Activated naive CD8-positive, alpha-beta T cell treated with anti-CD3 and anti-CD28 coated beads, Interleukin-2, amount 50 U/mL, for 24 hours (primary cell): ENCODE measurements at places on chromosomes 5 and 9.

DNA sequence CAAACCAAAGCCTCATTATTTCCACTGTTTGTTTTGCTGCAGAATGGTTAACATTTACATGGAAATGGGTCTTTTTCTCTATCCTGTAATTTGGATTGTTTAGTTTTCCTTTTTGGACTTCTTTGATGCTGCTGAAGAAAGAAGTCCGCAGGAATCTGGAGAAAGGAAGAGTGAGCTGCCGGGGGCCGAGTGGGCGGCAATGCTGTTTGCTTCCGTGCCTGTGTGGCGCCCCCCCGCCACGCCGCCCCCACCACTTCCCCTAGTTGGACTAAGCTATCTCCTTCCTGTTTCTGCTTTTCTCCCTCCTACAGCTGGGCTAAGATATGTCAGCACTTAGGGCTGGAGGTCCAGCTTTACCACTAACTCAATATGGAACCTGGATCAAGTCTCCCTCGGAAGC lies 39.7 kb downstream of the ACTL7B start:
- DNase-seq, result no peak

- no peak for DNase-seq
Observed at GRCh38 chr5:177336603-177337494, 14.6 kb downstream of the LMAN2 start.

DNA sequence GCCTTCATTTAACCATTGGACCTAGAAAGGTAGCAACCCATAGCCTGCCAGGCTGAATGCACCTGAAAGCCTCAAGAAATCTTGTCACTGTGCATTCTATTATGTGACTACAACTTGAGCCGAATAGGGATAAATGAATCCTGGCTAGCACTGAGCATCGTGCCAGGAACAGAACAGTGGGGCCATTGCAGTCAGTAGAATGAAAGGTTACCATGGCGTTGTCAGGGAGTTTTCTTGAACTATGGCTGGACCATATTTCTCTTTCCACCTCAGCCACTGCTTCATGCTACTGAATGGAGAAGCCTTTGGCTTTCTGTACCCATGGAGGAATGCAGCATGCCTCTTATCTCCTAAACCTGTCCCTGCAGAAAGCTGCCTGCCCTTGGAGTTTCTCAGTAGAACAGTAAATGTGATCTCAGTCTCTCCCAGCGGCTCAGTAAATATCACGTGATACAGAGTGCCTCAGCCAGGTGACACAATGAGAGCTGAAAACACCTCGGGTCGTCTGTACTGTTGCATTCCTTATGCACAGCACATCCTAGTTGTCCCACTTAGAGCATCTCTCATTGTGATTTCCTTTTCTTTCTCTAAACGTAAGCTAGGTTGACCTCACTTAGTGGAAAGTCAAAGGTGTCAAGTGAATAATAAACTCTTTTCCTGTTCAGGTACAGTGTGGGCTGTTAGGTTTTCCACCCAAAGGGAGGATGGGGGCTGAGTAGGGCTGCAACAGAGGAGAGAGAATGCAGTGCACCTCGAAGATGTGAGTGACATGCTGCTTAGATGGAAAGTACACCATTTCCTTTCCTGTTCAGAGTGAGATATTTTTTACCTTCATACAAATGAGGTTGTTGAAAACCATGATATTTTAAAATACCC lies 115.3 kb downstream of the MACIR start:
- no peak for DNase-seq

DNA sequence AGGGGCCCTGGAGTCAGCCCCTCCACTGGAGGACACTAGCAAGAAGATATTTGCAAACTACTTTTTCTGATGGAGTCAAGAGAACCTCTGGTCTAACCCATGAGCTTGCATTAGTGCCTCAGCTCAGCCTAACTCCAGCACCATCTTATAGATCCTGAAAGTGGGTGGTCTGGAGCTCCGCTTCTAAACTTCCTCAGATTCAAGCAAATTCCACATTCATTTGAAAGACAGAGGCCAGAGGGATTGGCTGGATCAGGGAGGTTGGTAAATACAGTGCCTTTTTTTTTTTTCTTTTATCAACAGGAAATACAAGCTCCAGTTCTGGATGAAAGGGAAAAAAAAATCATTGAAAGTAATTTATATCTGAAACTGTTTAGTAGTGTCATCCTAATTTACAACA lies 99.9 kb downstream of the ENC1 start:
- no peak for DNase-seq

DNA sequence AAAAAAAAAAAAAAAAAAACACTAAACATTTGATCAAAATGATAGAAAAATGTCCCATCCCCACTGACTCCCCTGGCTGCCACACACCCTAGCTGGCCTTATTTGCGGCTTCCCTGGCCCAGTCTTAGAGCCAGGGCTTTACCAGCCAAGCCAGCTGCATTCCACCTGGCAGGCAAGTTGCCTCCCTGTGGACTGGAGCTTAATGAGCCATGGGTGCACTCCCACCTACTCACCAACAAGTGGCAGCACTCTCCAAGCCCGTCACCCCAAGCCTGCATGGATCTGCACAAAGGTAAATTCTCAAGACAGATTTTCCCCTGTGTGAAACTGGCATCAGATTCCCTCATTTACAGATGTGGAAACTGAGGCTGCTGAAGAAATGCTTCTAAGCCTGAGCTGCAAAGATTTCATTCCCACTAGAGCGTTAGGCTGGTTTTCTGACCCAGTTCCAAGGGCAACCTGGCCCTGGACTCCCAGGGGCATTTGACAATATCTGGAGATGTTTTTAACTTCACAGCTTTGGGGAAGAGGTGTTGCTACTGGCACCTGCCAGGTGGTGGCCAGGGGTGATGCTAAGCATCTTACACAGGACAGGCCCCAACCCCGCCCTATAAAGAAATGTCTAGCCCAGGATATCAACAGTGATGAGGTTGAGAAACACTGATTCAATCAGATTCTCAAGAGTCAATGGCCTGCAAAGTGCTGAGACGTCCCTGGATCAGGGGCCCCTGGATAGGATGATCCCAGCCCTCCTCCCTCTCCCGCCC lies 21.9 kb upstream of the VDAC1 start:
- peak; percentile 45 for DNase-seq

GRCh38 chr5:81759632-81760005 lies 8.7 kb upstream of the SSBP2 start:
- no peak for DNase-seq

DNA sequence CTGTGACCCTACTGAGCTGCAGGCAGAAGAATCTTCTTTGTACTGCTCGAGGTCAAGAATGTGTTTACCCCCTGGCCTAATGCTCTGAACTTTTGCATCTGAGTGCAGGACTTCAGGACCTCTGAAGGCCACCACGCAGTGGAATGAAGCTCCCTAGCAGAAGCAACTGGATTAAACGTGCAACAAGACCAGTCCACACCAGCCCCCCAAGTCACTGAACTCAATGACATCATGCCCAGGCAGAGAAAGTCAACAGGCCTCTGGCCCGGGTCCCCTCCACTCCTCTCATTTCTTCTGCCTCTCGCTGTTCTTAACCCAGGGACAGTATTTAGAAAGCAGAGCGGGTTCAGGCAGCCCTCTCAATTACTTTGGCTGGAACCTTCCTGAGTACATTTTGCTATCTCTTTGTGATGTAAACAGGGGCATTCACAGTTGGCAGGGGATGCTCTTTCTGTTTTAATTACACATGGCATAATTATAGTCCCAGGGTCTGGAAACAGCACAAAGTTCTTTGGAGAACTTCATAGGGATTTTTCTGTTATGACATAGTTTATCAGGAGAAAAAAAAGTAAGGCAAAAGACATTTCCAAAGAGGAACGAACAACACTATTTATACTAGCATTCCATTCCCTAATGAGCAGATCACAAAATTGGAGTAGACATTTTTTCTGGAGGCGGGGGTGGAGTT lies 108.2 kb upstream of the SPATA31D4 start:
- DNase-seq, result no peak

DNA sequence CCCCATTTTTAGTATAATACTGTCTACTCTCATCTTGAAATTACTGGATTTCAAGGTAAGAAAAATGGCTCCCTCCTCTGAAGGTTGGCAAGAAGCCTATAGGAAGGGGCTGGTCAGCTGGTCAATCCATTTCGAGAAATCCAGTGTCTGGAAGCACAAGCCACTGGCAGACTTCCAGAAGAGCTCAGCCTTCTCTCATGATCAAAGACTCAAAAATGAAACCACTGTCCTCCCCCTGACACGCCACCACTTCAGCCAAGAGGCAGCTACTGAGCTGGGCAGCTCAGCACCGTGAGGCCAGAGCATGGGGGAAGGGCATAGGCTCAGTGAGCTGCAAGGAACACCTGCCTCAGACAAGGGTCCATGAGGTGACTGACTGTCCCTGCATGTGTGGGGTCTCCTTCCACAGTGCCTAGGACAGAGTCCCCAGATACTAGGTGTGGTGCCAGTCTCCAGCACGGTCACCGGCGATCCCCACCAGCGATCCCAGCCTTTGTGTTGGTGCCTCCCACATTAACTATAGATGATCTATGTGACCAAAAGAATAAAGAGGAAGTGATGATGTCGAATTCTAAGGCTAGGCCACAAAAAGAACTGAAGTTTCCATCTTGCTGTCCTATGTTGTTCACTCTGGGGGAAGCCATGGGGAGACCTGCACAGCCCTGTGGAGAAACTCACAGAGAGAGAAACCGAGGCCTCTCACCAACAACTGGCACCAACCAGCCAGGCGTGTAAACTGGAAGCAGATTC lies 100.1 kb upstream of the LRRTM2 start:
- no peak for DNase-seq

DNA sequence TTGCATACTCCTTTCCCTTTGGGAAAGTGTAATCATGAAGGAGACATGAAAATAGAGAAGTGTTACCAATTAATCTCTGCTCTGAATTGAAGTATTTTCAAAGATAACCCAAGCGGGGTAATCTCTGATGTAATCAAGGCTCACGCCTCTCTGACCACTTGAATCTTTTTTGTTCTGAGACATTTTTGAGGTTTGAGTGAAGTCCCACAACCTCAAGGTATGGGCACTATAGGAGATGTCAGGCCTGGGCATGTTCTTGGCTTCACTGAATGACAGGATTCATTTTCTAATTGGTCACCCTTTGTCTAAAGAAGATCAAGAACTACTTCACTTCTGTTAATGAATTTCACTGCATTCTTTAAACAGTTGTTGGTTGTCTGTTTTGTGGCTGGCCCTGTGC lies 23.7 kb downstream of the ENHO start:
- DNase-seq, result no peak

- DNase-seq, result no peak
Observed at GRCh38 chr9:124611106-124611505, 103.9 kb upstream of the NR5A1 start.

- no peak for DNase-seq
Observed at GRCh38 chr5:80308526-80308925, 11.3 kb upstream of the SPZ1 start.

- no peak for DNase-seq
Observed at GRCh38 chr5:102153003-102153759, 142.9 kb downstream of the SLCO4C1 start.

GRCh38 chr9:85528142-85528541 lies 213.6 kb downstream of the AGTPBP1 start:
- DNase-seq, result no peak

GRCh38 chr5:145068721-145069120 lies 766.4 kb downstream of the PRELID2 start:
- no peak for DNase-seq

- DNase-seq, result no peak
Observed at GRCh38 chr5:135105105-135105484, 71.1 kb upstream of the PITX1 start.

DNA sequence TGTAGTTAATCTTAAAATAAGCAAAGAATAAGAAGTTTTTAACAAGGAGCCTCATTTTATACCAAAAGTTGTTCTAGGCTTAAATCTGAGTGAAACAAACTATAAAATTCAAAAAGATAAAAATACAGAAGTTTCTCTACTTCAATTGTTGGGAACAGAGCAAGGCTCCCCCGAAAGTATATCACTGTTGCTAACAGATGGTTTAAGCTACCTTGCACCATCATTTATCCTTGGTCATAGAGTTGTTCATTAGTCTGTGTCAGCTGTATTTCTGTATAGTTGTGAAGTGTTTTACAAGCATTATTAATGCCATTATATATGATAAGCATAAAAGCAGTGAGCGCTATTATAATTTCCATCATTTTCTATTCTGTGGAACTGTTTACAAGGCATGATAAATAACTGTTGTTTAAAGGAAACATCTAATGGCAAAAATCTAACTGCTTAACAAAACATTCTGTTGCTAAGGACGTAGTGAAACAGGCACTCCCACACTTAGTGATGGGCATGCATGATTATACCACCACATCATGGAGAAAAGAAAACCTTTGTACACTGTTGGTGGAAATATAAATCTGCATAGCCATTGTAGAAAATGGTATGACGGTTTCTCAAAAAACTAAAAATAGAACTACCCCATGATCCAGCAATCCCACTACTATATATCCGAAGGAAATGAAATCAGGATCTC lies 23.3 kb upstream of the ACO1 start:
- DNase-seq, result no peak

DNA sequence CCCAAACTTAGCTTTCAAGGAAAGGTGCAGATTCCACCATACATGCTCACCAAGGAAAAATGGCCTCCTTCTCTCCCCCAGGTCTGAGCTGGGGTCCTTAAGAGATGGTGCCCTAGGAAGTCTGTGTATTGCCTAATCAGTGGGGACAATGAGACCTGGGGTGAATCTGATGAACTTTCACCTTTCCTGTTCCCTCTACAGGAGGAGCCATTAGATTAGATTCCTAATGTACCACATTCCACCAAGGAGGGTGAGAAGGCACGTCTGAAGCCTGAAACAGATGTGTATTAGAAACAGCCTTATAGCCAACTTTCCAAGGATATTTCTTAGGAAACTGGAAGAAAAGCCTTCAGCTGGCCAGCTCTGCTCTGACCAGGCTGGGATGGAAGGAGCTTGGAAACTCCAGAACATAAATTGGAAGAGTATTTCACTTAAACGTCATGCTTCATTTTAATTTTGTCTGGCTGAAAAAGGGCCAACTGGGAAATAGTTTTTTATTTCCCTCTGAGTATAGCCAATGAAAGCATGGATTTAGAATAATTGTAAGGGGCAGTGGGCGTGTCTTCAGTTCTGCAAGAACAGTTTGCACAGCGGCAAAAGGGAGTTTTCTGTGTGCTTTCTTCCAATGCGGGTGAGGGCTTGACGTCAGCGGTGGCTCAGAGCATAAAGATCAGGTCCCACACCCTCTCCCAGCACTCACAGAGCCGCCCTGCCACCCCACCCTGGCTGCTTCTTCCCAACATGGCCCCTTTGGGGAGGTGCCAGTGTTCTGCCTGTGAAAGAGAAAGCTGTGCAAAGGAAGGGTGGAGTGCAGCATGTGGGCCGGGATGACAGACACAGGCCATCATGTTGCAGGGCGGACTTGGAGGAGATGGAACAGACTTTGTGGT lies 210.9 kb downstream of the ESM1 start:
- DNase-seq, result no peak

GRCh38 chr5:136615251-136616119 lies 250.1 kb upstream of the TRPC7 start:
- DNase-seq, result no peak

DNA sequence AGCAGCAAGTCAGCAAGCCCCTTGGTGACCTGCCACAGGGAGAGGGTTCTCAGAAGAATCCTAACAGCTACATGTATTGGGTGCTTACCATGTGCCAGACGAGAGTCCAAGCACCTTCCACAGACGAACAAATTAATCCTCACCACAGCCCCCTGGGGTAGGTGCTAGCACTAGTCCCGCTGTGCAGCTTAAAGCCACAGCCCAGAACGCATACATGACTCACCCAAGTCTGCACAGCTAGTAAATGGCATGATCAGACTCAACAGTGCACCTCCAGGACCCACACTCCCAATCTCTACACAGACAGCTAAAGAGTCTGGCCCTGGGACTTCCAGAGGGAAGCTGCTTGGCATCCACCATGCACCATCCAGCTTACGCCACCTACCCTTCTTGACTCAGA lies 111.5 kb downstream of the PAX5 start:
- DNase-seq, result no peak
